ENCODE measurements at places on chromosomes 13 and 19.
A peak's percentile ranks its signal among the peaks of the same experiment; 100 is the strongest.

DNA sequence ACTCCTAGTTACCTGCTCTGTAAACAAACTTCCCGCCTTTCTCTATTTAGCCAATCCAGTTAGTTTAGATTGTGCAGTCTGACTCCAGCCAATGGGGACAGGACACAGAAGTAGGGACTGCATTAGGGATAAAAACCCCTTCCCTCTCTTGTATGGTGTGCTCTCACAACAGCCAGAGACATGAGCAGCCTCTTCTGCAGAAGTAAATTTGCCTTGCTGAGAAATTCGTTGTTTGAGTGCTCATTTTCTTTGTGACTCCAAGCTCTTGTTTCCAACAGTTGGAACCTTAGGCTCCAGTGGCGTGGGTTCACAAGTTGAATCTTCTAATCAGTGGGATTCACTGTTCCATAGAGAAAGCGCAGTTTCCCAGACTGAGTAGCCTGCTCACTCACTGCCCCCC lies 66.1 kb downstream of the ZNF93 start:
- DNase-seq, result no peak

GRCh38 chr19:13054626-13055212 lies 47.9 kb downstream of the LYL1 start:
- DNase-seq, result no peak

GRCh38 chr19:53826876-53827275 lies 2.8 kb upstream of the NLRP12 start:
- DNase-seq, result no peak

DNA sequence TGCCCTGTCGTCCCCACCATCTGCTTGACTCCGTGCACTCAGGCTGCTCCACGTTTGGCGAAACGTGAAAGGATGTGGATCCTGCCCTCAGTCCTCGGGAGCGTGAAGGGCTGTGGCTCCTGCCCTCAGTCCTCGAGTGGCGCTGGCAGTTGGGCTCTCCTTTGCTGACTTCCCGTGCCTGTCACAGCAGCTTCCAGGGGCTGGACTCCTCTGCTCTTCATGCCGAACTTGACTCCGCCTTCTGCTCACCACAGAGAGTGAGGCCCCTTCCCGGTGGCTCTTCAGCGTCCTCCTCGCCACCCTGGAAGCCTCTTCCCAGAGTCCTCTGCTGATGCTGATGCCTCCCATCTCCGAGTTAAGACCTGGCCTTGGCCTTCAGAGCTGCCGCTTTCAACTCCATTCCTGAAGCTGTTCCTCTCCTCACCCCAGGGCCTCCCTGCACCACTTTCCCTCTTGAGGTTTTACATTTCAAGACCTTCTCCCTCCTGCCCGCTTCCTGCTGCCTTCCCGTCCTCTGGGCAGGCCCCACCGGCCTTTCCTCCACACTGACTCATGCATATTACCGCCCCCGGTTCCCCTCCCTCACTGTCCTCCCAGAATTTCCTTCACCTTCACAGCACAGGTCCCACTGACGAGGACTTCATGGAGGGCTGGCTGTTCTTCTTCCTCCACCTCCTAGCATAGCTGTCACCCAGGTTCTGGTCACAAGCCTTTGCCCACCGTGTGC lies 111.7 kb downstream of the SHISA2 start:
- DNase-seq, result no peak

DNA sequence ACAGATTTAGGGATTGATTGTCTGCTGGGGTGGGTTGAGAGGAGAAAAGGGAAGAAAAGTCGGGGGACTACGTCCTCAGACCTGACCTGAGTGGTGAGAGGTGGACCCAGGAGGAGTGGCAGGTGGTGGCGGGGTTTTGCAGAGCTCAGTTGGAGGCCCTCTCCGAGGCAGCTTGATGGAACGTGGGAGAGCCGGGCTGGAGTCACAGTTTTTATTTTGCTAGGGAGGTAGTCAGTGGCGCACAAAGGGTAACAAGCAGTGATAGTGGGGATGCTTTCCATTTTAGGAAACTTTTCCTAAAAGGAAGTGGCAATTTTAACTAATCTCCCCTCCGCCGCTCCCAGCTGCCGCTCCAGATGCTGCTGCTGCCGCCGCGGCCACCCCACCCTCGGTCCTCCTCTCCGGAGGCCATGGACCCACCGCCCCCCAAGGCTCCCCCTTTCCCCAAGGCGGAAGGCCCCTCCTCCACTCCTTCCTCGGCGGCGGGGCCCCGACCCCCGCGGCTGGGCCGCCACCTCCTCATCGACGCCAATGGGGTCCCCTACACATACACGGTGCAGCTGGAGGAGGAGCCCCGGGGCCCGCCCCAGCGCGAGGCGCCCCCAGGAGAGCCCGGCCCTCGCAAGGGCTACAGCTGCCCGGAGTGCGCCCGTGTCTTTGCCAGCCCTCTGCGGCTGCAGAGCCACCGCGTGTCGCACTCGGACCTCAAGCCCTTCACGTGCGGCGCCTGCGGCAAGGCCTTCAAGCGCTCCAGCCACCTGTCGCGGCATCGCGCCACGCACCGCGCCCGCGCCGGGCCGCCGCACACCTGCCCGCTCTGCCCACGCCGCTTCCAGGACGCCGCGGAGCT lies 1.1 kb upstream of the ZNF581 start:
- no peak for DNase-seq

DNA sequence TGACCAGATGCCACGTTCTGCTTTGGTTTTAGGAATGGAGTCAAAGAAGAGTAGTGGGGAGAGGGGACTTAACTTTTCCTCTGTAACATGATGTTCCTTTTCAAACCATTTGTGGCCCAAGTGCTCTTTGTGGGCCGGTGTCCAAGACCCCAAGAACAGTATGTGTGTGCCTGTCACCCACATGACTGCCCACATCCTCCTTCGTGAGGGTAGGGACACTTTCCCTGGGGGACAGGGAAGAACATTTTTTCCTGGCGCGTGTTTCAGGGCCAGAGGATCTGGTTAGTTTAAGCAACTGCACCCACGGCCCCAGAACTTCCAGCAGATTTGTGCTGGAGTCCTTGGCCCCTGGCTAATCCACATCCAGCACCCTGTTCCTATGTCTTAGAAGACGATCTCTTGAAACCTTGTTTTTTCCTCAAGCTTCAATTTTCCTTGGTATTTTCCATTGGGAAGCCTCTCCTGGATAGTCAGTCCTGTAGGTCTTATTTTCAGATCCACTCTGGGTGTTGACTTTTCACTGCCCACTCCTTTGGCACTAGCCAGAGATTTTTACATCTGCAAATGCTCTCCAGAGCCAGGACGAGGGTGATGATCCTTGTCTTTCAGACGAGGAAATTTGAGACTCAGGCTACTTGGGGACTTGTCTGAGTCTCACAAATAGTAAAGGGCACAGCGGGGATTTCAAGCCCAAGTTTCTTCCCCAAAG lies 10.8 kb upstream of the CCDC97 start:
- no peak for DNase-seq

DNA sequence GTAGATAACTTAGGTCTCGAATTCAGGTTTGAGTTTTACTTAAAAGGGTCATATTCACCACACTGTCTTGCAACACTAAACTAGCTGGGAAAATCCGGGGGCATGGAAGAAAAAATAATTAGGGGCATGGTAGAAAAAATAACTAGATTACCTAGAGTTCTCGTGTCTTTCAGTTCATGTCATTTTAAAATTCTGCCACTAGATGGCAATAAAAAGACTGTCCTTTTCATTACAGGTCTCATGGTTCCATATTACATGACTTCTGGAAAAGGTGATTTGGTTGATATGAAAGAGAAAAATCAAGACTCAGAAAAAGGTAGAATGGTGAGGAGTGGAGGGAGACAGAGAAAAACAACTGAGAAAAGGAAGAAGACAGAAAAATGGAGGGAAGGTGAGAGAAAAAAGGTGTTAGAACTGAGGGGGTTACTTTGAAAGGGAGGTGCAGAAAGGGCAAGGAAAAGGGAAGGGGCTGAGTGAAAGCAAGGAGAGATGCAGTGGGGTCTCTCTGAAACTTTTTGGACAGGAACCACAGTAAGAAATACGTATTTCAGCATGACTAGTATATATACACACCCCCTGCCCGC lies 299.0 kb downstream of the KLF12 start:
- peak; percentile 36 for DNase-seq

DNA sequence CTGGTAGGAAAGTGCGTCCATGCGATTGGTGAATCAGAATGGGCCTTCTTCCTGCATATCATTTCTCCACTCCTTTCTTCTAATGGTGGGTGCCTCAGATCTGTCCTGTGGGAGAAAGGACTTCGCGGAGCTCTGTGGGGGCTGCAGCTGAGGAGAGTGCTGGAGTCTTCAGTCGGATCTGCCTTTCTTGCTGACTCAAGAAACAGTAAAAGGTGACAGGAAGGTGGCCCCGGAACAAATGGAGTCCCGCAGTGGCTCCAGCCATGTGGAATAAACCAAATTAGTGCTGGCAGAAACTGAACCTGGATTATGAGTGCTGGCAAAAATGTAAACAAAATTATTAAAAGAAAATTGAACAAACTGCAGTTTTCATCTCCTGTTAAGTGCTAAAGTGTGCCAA lies 15.1 kb upstream of the GAS6 start:
- no peak for DNase-seq

DNA sequence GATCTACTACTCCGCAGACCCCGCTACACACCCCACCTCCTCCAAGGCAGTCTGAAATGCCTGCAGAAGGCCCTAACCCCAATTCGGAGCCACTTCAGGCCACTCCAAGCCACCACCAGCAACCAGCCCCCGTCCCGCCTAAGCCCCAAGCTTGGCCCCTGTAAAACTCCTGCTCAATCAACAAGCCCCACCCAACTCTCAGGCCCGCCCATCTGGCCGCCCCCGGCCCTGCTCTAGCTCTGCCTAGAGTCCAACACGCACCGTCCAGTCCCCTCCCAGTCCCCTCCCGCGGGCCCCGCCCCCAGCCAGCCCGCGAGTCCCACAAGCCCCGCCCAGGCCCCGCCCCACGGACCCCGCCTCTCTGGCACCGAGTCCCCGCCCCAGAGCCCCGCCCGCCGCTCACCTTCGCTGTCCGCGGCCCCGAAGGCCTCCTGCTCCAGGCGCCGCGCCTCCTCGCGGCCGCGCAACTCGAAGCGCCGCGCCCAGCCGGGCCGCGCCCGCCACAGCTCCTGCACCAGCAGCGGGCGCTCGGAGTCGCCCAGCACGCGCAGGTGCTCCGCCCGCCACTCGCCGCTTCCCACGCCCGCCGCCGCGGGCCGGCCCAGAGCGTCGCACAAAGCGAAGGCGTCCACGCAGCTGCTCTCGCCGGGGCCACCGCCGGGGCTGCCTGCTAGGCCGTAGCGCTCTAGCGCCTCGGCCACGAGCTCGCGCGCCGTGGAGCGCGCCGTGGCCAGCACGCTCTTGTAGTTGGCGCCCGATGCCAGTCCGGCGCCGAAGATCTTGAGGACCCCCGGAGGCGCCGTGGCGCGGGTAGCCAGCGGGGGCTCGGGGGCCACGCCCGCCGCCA lies 1.6 kb downstream of the RASIP1 start:
- DNase-seq, result peak; percentile 86

DNA sequence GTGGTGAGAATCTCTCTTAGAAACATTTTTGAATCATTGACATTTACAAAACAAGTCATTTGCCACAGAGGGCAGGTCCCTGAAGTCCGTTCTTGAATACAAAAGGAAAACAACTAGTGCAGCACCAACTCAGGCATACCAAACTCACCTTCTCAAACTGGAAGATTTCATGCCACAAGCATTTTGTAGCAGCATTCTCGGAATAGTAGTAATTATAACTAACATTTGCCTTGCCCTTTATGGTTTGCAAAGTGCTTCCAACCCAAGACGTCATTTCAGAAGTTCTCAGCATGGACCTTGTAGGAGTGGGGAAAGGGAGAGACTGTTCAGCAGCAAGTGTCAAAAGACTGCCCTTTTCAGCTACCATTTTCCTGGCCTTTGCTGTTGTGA lies 344.6 kb downstream of the RFC3 start:
- DNase-seq, result no peak

GRCh38 chr13:19957320-19958154 lies 990 bp upstream of the ZMYM2 start:
- DNase-seq, result peak; percentile 17

GRCh38 chr13:98972627-98973026 lies 5.2 kb downstream of the DOCK9 start:
- DNase-seq, result peak; percentile 66

GRCh38 chr13:101474419-101474957 lies 22.0 kb downstream of the ITGBL1 start:
- DNase-seq, result no peak

DNA sequence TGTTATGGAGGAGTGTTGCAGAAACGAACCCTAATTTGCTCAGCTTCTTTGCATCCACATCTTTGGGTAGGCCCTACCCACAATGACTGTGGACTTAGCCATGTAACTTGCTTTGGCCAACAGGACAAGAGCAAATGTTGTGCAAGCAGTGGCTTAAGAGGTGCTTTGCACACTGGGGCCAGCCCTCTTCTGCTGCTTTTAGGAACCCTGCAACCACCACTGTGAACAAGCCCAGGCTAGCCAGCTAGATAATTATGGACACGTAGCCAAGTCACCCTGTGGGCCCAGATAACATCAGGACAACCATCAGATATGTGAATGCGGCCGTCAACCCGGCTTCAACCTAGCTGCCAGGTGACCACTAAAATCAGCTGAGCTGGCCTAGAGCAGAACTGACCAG lies 17.1 kb downstream of the C19orf47 start:
- peak; percentile 91 for DNase-seq

- DNase-seq, result no peak
Measured at GRCh38 chr13:111919849-111920248, 147.1 kb upstream of the SOX1 start.
